T-cell (primary cell): ENCODE measurements at places on chromosomes 3 and 15.

DNA sequence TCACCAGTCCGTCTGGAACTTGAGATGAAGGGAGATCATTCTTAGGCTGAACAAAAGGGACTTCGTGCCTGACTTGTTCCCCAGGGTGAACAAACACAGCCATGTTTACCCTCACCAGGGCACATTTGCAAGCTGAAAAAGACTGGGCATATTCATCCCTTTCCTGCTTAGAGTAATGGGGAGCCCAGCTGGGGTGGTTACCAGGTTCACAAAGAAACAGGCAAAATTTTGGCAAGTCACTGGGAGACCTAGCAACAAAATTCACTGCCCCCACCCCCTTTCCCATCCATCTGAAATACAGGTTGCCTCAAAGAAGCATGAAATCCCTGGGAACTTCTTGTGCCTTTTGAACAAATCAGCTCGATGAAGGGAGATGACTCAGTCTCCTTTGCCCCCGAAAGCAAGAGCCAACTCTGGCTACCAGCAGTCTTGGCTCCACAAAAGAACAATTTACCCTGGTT lies 775.0 kb downstream of the SQOR start:
- no peak for DNase-seq

- no peak for DNase-seq
Measured at GRCh38 chr15:88476635-88477060, 9.1 kb downstream of the MRPS11 start.

GRCh38 chr15:79562403-79562815 lies 130.3 kb downstream of the MINAR1 start:
- DNase-seq = no peak

DNA sequence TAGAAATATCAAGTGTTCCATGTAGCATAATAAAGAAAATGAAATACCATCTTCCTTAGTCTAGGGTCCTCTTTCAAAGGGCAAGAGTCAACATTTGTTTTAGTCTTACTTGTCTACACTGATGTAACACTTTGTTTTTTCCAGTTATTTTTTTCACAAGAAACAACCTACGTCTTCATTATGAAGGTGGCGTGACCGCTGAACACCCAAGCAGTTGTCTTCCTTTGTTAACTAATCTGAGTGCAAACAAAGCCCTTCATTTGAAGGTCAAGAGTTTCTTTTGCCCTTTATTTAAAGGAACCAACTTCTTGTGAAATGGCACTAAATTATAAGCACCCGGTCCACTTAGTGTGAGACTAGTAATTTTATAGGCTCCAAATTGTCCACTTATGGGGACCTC lies 73.2 kb downstream of the CD47 start:
- DNase-seq = no peak

GRCh38 chr15:34986771-34987480 lies 1.2 kb downstream of the ZNF770 start:
- DNase-seq = no peak

DNA sequence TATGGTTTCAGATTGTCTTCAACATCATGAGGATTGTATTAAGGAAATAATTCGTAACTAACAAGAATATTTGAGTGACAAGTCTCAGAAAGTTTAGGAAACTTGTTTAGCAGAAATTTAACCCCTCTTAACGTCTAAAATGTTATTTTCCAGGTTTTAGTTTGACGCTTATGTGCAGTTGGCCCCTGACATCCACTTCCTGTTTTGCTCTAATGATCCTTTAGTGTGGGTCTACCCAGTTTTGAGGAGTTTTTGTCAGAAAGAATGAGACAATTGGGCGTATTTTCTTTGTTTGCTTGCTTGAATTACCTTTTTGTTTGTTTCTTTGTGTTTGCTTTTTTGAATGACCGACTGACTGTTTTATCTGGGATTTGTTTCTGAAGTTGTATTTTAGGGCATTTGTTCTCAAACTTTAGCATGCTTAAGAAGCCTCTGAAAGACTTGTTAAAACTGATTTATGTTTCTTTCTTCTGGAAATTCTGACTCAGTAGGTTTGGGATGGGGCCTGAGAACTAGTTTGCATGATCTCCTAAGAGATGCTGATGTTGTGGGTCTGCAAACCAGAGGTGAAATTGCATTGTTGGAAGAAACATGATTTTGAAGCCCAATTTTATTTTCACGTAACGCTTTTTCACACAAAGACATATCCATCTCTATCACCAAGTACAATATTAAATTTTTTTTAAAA lies 20.6 kb downstream of the RBMS3 start:
- no peak for DNase-seq

GRCh38 chr15:74906067-74906449 lies 593 bp downstream of the FAM219B start:
- peak; percentile 29 for DNase-seq

DNA sequence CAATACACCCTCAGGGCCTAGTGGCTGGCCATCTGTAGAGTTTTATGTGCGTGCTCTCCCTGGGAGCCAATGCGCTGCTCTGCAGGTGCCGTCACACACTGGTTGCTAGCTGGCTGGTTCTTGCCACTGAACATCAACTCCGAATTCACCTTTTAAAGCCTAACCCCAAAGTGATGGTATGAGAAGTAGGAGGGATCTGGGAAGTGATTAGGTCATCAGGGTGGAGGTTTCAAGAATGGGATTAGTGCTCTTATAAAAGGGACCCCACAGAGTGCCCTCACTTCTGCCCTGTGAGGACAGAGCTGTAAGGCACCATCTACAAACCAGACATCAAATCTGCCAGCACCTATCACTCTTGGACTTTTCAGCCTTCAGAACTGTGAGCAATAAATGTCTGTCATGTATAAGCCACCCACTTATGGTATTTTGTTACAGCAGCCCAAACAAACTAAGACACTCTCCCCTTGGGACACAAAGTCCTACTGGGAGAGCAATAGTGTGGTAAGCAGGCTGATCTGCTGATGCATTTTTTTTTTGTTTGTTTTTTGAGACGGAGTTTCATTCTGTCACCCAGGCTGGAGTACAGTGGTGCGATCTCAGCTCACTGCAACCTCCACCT lies 20.3 kb downstream of the RGMA start:
- no peak for DNase-seq

DNA sequence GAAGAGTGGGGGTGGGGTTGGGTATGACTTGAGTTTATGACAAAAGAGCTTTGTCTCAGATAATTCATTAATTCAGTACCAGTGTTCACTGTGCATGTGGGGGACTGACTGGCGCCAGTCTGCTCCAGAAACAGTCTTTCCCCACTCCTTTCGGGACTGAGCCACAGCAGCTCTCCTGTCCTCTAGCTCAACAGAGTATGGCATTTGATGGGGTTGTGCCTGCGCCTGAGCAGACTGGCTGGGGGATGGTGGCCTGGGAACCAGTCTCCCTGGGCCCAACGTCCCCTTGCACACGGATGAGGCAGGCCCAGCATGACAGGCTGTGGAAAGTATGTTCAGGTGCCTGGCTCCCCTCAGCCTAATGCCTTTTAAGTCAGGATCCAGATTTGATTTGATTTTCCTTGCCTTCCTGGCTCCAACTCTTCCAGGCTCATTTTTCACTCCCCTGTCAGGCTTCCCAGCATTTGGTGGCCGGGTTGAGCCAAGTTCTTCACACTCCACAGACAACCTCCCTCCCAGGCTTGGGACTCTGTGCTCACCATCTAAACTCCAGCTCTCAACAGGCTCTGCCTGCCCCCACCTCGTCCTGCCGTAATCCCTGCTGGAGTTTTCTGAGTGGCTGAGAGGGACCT lies 105.0 kb downstream of the MYLK start:
- no peak for DNase-seq

DNA sequence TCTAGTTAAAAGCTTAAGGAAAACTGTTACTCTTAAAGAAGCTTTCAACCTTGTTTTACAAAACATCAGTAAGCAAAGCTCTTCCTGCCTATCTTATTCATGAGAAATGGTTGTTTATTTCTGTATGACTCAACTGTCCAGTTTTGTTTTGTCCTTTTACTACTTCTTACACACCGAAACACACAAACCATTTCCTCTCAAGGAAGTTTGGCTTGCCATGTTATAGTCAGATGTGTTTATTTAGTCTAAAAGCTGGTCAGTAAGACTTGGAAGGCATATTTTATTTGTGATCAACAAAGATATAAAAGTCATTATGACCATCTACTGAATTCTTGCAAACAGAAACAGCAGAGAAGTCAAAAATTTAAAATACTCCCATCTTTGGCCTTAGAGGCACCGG lies 53.2 kb upstream of the RBSN start:
- DNase-seq = no peak

DNA sequence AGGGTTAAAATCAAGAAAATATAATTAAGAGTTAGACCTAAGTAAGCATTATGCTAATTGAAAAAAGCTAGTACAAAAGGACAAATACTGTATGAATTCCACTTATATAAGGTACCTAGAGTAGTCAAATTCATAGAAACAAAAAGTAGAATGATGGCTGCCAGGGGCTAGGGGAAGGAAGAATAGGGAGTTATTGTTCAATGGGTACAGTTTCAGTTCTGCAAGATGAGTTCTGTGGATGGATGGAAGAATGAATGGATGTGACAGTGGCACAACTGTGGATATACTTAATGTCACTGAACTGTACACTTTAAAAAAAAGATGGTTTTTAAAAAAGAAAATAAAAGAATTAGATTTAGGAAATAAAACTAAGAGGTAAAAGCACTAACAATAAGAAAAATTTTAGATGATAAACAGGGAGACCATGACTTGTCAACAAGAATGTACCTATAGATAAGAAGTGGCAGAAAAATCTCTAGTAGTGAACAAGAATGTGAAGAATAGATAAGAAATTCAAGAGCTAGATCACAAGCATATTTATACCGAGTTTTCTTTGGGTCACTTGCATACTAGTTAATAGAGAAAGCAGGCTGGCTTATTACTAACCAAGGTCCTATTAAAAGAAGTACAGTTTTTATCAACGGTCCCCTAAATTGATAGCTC lies 5.5 kb downstream of the IFT80 start:
- DNase-seq = no peak

DNA sequence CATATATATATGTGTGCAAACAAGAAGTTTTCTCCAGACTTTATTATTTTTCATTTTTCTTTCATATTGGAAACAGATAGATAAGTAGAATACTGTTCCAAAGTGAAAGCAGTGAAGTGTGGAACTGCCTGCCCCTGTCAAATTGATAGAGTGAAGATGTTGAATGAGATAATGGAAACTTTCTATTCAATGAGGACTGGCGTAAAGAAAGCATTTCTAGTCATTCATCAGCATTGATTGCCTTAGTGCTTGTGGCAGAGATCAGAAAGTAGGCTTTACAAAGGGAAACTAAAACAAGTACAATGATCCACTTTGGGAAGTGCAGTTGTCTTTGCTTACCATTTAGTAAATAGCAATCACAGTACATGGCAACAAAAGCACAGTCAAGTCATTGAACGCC lies 300.0 kb downstream of the CADM2 start:
- no peak for DNase-seq

GRCh38 chr3:46901061-46901460 lies 23.5 kb downstream of the PTH1R start:
- no peak for DNase-seq

DNA sequence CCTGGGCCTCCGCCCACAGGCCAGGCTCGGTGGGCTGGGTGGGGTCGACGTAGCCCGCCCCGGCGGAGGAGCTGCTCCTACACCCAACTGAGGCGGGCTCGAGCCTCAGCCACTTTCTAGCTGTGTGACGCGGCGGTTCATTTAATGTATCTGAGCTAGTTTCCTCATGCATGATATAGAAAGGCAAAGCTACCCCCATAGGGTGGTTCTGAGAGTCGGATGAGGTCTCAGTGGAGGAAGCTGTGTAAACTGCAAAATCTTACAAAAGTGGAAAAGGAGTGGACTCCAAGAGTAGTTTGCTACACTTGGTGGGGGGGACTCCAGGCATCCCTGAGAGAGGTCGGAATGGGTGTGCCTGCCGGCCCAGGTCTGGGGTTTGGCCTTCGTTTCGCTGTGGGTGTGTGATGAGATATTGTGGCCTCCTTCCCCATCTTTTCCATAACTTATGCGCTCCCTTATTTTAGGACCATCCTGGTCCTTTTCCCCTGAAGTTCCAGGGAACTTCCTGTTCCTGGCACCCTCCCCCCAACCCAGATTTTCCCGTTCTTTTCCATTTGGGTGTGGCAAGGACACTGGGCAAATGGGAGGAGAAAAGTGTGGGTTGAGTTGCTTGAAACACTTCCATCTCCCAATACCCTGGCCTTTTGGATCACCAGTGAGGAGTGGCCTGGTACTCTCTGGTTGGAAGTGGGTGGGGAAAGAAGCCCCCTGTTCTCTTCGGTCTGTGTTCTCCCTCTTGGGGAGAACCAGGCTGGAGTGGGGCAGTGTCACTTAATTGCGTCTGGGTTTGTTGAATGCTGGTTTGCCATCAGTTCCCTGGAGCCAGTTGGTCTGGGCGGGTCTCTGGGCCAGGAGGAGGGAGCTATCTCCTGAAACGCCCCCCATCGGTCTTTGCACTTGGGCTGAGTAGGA lies 1.1 kb downstream of the PDIA5 start:
- no peak for DNase-seq
